ENCODE measurements at places on chromosomes 7 and 10.

DNA sequence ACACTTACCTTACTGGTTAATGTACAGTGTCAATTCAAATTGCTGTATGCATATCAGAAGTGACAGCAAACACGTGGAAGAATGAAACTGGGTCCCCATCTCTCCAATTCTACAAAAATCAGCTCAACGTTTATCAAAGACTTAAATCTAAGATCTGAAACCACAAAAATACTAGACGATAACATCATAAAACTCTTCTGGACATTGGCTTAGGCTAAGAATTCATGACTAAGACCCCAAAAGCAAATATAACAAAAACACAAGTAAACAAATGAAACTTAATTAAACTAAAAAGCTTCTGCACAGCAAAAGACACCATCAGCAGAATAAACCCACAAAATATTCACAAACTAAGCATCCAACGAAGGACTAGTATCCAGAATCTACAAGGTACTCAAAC, 35.9 kb upstream of the PFKP start:
- no peak for DNase-seq

DNA sequence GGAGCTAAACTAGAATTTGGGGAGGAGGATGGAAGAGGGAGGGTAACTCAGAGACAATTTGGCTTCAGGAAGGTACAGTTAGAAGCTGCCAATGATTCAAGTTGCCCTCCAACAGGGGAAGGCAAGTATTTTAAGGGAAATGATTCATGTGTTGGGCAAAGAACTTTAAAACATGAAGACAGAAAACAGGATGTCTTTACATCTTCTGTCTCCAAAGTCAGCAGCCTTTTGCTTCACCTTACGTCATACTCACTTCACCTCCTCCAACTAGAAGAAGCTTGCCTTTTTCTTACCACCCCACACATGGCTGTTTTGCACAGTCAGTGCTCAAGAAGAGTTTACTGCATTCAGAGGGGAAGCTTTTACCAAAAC, 36.1 kb downstream of the PPP1R3C start:
- no peak for DNase-seq

GRCh38 chr7:131151034-131151433, 176.6 kb upstream of the MKLN1 start:
- DNase-seq, result no peak

DNA sequence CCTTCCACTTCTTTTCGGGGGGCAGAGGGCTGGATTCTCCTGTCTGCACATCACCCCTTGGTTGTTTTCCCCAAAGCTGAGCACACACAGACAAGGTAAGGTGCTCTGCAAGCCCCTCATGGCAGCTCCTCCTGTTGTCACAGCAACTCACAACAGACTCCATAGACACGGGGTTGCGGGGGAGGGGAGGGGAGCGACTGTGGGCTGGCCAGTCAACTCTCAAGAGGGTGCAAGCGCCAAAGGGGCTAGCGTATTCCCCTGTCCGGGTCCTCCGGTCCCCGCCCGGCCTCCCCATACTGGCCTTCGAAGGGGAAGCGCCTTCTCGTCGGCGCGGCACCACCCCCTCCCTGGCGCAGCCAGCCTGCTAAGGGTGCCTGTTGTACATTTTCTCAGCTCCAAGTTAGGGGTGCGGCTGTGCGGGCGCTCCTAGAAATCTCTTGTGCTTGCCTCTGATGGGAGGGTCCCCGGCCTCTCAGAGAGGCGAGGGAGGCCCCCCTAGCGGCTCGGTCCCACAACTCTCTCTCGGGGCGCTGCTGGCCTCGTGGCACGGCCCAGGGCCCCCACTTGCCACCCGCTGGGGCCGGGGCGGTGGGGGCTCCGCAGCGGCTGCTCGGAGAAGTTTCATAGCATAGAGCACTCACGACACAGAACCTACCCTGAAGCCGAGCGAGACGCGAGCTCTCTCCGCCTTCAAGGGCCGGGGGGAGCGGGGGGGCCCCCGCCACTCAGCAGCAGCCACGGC, 498 bp downstream of the RHOBTB1 start:
- peak; percentile 58 for DNase-seq

GRCh38 chr7:100882201-100882600, 7.3 kb downstream of the SRRT start:
- DNase-seq, result no peak

GRCh38 chr10:15166325-15166724, 2.2 kb downstream of the NMT2 start:
- DNase-seq, result no peak

- DNase-seq, result no peak
Observed at GRCh38 chr10:133403784-133404183, 9.8 kb downstream of the MTG1 start.

DNA sequence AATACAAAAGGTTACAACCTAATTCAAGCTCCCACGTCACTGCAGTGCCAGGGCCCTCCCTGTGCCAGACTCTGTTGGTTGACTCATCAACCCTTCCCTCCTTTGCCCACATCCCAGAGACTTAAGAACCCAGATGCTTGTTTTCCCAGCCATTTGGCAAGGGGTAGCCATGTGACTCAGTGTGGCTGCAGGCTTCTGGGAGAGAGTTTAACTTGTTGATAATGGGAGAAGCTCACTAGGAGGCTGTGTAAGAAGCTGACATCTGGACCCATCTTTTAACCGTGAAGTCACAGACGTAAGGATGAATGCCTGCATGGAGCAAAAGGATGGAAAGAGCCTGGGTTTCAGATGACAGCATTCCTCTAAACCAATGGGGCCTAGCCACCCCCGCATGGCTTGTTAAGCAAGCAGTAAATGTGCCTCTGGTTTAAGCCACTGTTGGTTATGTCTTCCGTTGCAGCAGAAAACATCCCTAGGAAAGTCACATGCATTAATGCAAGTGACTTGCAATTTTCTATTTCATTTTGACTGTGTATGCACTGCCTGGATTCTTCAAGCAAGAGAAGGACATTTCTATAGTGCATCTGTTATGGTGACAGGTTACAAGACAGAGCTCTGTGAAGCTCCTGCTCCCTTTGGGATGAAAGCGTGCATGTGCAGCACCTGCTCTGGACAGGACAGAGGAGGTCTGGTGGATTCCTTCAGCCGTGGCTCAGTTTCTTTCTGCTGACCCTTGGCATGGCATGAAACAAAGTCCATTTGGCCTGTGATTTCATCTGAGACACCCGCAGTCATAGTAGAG, 57.5 kb upstream of the CREB5 start:
- DNase-seq, result no peak

DNA sequence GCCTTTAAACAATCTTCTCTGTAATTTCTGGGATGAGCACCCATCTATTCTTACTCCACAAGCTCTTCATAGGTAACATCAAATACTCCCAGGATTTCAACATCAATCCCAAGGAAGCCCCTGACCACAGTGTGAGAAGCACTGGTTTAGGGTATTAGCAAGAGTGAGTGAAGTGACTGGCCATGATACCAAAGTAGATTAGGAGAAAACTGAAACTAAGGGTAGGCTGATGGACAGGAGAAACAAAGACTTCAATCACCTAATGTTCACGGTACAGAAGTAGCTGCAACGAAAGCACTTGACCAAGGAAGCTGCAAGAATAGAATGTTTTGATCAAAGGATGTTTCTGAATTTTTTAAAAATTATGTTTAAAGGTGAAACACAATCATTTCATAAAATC, 49.8 kb downstream of the LMBR1 start:
- DNase-seq, result no peak

DNA sequence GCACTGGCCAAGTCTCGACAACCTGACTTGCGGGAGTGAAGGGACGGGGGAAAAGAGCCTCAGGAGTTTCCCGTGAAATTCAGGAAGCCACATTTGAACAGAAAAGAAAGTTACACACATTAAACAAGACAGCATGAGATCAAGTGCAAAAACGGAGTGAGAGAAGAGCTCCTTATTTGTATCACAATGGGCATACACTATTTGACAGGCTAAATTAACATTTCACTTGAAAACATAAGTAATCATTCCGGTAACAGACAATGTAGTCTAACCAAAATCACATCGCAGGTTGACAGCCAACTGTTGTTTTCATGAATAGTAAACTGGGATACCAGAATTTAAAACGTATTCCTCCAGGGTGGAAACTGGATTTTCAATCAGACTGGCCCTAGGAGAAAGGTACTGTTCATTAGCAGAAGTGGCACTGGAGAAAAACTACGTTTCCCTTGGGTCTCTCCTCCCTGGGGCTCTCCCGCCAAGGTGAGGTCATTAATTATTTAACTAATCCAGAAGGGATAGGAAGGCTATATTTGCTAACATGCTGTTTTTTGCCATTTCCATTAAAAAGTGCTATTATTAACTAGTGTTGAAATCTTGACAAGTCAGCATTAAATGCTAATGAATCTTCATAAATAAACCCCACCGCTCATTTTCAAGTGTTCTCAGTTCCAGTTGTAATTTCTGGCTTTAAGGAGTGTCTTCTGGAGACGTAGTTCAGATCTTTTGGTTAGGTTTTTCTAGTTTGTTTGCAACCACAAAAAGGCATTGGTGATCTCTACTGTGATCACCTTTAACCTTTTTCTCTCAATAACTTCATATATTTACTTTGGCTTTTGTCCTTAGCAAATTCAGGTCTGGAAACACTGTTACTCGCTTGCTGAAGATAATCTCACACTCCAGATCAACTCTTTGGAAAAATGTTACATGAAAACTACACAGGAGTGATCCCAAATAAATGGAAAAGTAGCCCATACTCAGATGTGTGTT, 25.1 kb downstream of the RHEB start:
- no peak for DNase-seq

DNA sequence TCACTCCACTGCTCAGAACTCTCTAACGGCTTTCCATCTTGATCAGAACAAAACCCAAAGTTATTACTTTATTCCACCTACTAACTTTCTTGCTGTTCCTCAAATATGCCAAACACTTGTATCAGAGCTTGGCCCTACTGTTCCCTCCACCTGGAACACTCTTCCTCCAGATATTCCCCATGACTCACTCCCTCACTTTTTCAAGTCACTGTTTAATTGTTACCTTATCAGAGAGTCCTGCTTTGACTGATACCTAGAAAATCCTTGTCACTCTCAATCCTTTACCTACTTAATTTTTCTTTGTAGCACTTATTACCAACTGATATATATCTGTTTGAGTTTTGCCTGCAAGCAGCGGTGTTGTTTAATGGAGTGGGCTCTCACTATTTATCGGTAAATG, 5.6 kb upstream of the NFKB2 start:
- DNase-seq, result no peak

DNA sequence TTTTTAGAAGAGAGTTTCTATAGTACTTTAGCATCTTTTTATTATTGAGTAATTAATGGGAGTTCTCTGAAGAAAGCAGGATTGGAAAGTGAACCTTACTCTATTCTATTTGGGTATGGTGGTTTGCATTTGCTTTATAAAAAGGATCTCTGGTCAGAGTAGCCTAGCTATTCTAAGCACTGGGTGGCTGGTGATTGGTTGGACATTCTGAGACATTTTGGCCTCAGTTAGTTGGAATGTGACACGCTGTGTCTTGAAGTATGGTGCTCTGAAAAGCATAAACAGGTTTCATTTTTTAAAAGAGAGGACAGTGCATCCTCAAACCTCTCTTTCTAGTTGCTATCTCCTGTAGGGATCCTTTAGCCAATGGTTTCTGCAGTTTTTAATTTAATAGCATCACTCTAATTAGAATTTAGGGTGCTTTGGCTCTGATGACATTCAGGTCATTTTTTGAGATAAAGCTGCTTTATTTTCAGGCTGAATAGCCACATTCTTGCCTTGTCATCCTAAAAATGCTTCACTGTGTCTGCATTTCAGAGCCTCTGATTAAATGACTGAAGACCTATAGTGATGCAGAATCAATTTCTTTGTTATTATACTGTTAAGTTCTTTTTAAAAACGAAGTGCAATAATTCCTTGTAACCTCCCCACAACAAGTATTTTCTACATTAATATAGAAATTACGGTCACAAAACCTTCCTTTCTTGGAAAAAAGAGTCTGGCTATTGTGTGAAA, 20.6 kb downstream of the TMEM178B start:
- no peak for DNase-seq

DNA sequence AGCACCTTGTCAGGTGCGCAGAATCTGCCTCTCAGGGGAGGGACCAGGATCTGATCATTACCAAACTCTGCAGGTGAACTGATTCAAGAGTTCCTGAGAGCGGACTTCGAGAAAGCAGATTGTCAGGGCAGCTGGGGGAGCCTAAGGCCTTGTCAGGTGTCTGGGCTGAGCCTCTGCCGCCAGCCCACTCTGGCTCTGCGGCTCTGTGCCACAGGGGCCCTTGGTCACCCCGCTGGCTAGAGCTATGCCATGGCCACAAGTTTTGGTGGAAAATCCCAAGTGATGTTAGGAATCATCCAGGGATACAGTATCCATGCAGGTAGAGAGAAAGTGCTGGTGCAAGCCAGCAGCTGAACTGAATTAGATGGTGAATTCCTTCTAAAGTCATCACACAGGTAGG, 4.2 kb downstream of the ADAMTS14 start:
- DNase-seq, result no peak

DNA sequence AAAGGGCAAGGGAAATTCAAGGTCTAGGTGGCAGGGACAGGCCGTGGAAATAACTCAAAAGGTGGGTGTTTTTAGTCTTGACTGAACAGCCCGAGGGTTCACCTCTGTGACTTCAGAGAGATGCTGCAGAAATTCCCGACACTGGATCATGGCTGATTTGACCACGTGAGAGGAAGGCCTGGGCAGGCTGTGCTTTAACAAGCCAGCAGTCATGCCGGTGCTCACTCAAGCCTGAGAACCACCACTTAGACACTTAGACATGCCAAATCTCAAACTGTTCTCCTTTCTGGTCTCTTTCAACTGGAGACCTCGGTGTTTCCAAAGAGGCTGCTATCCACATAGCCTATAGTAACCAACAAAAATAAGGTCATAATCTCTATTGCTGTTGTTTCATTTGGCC, 15.4 kb downstream of the TECTB start:
- DNase-seq, result no peak

DNA sequence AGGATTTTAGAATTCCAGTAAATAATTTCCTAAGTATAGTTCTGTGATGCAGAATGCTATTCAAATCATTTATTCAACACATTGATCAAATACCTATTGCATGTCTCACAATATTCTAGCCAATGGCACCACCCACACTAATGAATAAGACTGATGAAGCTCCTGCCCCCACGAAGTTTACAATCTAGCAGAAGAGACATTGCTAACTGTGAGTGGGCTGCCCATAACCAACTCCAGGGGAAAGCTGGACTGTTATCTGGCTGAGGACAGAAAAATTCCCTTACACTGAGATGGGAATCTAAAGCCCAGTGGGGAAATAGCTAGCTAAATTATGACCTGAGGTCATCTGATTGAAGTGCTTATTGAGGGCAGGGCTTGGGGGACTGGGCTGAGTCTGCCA, 128.8 kb upstream of the LYZL2 start:
- no peak for DNase-seq

- DNase-seq, result no peak
Observed at GRCh38 chr7:46811529-46811928, 770.4 kb downstream of the TNS3 start.

- no peak for DNase-seq
Observed at GRCh38 chr10:87089746-87090145, 4.9 kb downstream of the GLUD1 start.

DNA sequence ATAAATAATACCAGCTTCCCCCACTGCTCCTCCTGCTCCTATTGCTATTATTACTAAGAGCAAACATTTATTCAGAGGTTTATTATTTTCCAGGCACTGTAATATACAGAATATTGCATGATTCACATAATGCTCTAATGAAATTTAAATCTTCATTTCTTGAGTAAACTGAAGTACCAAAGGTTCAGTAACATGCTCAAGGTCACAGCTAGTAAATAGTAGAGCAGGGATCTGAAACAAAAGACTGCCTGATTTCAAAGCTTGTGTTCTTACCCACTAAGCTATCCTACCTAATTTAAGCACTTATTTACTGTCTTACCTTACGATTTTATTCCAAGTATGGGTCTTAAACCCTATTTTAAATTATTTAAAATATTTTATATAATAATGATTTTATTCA, 126.2 kb downstream of the SNX13 start:
- no peak for DNase-seq
